ENCODE measurements at places on chromosomes 11 and 22. TPM values are rescaled to one million over a fixed set of nuclear protein-coding genes. Genes with fewer than 3 reads are reported as not detected.

DNA sequence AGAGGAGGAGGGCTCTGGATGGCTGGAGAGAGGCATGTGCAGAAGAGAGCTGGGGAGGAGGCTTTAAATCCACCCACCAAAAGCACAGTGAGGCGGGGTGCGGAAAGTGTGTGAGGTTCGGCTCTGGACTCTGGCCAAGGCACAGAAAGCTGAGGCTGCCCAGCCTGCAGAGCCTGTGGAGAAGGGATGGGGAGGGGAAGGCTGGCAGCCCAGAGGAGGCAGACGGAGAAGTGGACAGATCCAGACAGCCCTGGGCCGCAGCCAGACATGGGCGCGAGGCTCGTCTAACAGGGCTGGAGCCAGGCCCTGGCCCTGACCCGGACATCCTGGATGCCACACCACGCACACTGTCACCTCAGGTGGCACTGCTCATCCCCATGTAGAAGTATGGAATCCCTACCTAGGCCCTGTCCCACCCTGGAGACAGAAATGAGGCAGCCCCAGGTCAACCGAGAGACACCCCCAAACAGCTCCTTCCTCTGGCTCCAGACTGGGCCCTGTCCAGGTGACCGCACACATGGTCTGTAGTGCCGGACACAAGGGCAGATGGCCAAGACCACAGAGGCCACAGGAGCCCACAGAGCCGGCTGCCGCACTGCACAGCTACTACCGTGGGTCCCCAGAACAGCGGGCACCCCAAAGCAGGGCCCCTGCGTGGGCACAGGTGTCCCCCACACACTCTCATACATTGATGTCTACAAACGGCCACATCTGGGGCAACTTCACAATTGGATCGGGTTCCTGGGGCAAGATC is 16.6 kb upstream of the MOB2 start:
- no peak for DNase-seq
- H3K27me3 ChIP-seq, result no peaks in the 10 kb centered on the region
- no peak overlapping the region for H3K27ac ChIP-seq
- no peaks in the 10 kb centered on the region for H3K4me1 ChIP-seq
- H3K36me3 ChIP-seq, result no peaks in the 10 kb centered on the region

DNA sequence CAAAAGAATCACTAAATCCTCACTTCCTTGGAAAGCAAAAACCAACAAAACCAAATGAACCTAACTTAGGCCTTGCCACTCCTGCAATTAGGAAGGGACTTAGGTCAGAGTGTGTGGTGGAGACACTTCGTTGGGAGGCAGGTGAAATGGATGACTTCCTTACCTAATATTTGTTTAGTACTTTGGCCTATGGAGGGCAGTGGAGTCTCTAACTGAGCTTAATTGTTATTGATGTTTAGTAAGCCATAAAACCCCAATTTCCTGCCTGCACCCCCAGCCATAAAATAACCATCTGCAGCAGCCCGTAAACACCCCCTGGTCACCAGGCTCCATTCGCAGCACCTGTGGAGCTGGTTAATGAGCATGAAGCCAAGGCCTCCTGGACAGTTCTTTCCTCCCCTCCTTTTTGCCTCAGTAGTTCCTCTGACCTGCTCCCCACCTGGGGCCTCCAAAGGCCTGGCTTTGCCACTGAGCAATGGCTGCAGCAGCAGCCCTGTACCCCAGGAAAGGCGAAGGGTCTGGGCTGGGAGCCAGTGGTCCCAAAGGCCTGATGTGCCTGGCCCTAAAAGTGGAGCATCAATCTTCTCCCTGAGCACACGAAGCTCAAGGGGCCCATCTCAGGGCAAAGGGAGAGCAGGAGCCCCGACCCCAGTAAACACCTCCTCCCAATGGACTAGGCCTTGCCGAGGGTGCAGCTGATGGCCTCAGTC is 15.6 kb upstream of the SYT13 start:
- no peak overlapping the region for H3K27ac ChIP-seq
- H3K4me1 ChIP-seq, result peaks cover 3% of the 10 kb centered on the region
- no peak overlapping the region for H3K4me3 ChIP-seq

- no peak for DNase-seq
- H3K4me3 ChIP-seq, result no peak overlapping the region
- no peaks in the 10 kb centered on the region for H3K27me3 ChIP-seq
- no peaks in the 10 kb centered on the region for H3K36me3 ChIP-seq
- no peak overlapping the region for H3K27ac ChIP-seq
- H3K4me1 ChIP-seq, result no peaks in the 10 kb centered on the region
Observed at GRCh38 chr11:107679255-107680024, 32.4 kb downstream of the SLN start.

GRCh38 chr11:110947096-110947495 is 234.9 kb upstream of the ARHGAP20 start:
- H3K27ac ChIP-seq, result no peak overlapping the region
- DNase-seq, result no peak
- H3K4me1 ChIP-seq, result no peaks in the 10 kb centered on the region
- no peak overlapping the region for H3K4me3 ChIP-seq
- H3K27me3 ChIP-seq, result no peaks in the 10 kb centered on the region

The TRIM51 gene
- total RNA-seq, result not detected

DNA sequence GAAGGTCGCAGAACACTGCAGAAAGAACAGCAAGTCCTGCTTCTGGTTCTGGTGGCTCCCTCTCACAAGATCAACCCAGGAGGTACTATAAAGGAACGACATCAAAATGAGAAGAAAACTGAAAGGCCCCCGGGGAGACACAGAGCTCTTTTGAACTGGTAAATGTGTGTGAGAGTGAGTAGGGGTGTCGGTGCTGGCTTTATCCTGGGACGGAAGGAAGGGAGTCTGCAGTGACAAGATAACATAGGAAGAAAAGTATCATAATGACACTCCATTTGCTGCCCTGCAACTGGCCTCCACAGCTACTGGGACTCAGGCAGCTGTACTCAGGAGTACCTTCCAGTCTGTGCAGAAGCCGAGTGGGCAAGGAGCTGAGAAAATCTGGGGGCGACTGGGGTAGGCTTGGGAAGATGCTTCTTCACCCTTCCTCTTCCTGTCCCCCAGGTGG is 60.9 kb downstream of the ENTHD1 start:
- H3K27ac ChIP-seq, result no peak overlapping the region
- H3K4me3 ChIP-seq, result no peak overlapping the region
- H3K4me1 ChIP-seq, result no peaks in the 10 kb centered on the region
- H3K36me3 ChIP-seq, result no peaks in the 10 kb centered on the region
- H3K27me3 ChIP-seq, result no peaks in the 10 kb centered on the region
- DNase-seq, result no peak

DNA sequence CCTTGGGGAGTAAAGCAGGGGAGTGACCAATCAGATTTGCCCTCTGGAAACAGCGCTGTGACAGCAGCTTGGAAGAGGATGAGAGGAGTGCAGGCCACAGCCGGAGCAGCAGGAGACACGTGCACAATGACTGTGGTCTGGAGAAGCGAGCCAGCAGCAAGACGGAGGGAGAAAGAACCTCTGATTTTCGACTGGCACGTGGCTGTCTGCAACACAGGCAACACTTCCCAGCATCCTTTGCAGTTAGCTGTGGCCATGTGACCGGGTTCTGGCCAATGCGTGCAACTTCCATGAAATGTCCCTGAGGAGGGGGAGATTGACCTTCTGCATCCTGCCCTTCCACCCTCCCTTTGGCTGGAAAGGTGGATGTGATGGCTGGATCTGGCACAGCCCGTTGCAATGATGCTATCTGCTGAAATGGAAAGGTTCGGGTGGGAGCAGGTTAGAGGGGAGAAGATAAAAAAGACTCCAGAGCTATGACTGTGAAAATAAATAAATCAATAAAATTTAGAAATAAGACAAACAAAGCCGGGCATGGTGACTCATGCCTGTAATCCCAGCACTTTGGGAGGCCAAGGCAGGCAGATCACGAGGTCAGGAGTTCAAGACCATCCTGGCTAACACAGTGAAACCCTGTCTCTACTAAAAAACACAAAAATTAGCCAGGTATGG is 15.6 kb downstream of the PLA2G6 start:
- H3K4me3 ChIP-seq, result no peak overlapping the region
- no peaks in the 10 kb centered on the region for H3K36me3 ChIP-seq
- no peaks in the 10 kb centered on the region for H3K27me3 ChIP-seq
- 0 out of 2 replicates have a peak, but pooled peaks cover 2% of the 10 kb centered on the region for H3K4me1 ChIP-seq
- no peak for DNase-seq
- H3K27ac ChIP-seq, result no peak overlapping the region

- H3K27ac ChIP-seq, result no peak overlapping the region
- H3K4me3 ChIP-seq, result no peak overlapping the region
- no peaks in the 10 kb centered on the region for H3K36me3 ChIP-seq
- no peak for DNase-seq
Observed at GRCh38 chr11:127640561-127641451, 640.2 kb upstream of the KIRREL3 start.

- H3K27me3 ChIP-seq, result no peaks in the 10 kb centered on the region
- peak overlapping the region; percentile 35 for H3K4me3 ChIP-seq
- no peak overlapping the region for H3K27ac ChIP-seq
- H3K36me3 ChIP-seq, result no peaks in the 10 kb centered on the region
Observed at GRCh38 chr11:77067861-77068443, 1.2 kb downstream of the CAPN5 start.

The PGA5 gene
- total RNA-seq, result 0.67 TPM

DNA sequence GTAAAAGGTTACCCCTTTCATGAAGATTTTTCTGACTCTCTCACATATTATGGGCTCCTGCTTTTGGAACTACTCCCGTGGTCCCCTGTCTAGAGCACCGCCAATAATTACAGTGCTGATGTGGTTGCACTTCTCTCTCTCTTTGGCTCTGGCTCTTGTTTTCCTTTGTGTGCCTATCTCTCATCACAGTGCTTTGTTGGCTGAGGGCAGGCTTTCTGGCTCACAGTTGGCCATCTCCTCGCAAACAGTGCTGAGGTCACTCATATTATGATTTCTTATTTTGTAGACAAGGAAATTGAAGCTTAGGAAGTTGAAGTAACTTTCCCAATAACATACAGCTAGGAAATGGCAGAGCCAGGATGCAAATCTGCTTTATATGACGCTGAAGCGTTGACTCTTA is 192.5 kb downstream of the DDX10 start:
- DNase-seq, result no peak
- no peaks in the 10 kb centered on the region for H3K27me3 ChIP-seq
- H3K27ac ChIP-seq, result no peak overlapping the region
- no peaks in the 10 kb centered on the region for H3K4me1 ChIP-seq

- H3K4me1 ChIP-seq, result peaks cover 5% of the 10 kb centered on the region
- H3K27ac ChIP-seq, result no peak overlapping the region
- H3K36me3 ChIP-seq, result no peaks in the 10 kb centered on the region
- H3K27me3 ChIP-seq, result no peaks in the 10 kb centered on the region
Observed at GRCh38 chr22:19896665-19897355, 42.1 kb upstream of the GNB1L start.

GRCh38 chr11:44770401-44770800 is 43.6 kb downstream of the TSPAN18 start:
- H3K27ac ChIP-seq, result no peak overlapping the region
- no peak overlapping the region for H3K4me3 ChIP-seq
- peaks cover 13% of the 10 kb centered on the region for H3K4me1 ChIP-seq
- no peaks in the 10 kb centered on the region for H3K27me3 ChIP-seq
- no peak for DNase-seq
- H3K36me3 ChIP-seq, result no peaks in the 10 kb centered on the region

GRCh38 chr11:80024119-80024518 is 583.3 kb upstream of the TENM4 start:
- H3K27me3 ChIP-seq, result no peaks in the 10 kb centered on the region
- no peaks in the 10 kb centered on the region for H3K4me1 ChIP-seq
- DNase-seq, result no peak
- H3K36me3 ChIP-seq, result no peaks in the 10 kb centered on the region
- no peak overlapping the region for H3K27ac ChIP-seq

GRCh38 chr11:43582863-43583462 is 97.6 kb upstream of the HSD17B12 start:
- DNase-seq, result no peak
- no peak overlapping the region for H3K27ac ChIP-seq
- H3K27me3 ChIP-seq, result peaks cover 69% of the 10 kb centered on the region
- H3K4me1 ChIP-seq, result peaks cover 13% of the 10 kb centered on the region
- H3K36me3 ChIP-seq, result no peaks in the 10 kb centered on the region

- no peak overlapping the region for H3K27ac ChIP-seq
- no peak for DNase-seq
- no peak overlapping the region for H3K4me3 ChIP-seq
- H3K36me3 ChIP-seq, result peaks cover 30% of the 10 kb centered on the region
Observed at GRCh38 chr11:8686325-8686724, 3.7 kb downstream of the RPL27A start.

The IRAG1 gene
- 2.7 TPM for total RNA-seq

The LRRC10B gene
- total RNA-seq, result 0.61 TPM

GRCh38 chr22:37275622-37276021 is 6.7 kb upstream of the CYTH4 start:
- no peak for DNase-seq
- no peaks in the 10 kb centered on the region for H3K4me1 ChIP-seq
- H3K36me3 ChIP-seq, result no peaks in the 10 kb centered on the region
- no peak overlapping the region for H3K27ac ChIP-seq

The OR56B1 gene
- not detected for total RNA-seq

- no peak overlapping the region for H3K4me3 ChIP-seq
- no peak for DNase-seq
- no peaks in the 10 kb centered on the region for H3K36me3 ChIP-seq
- H3K27ac ChIP-seq, result no peak overlapping the region
- H3K4me1 ChIP-seq, result no peaks in the 10 kb centered on the region
Observed at GRCh38 chr11:21707116-21707739, 485.7 kb upstream of the ANO5 start.

- DNase-seq, result no peak
- no peak overlapping the region for H3K27ac ChIP-seq
- no peaks in the 10 kb centered on the region for H3K27me3 ChIP-seq
- H3K4me3 ChIP-seq, result no peak overlapping the region
- no peaks in the 10 kb centered on the region for H3K4me1 ChIP-seq
- H3K36me3 ChIP-seq, result no peaks in the 10 kb centered on the region
Observed at GRCh38 chr11:134236834-134237556, 12.5 kb downstream of the VPS26B start.

GRCh38 chr11:104033561-104033960 is 2.9 kb upstream of the DDI1 start:
- no peak for DNase-seq
- no peaks in the 10 kb centered on the region for H3K27me3 ChIP-seq
- no peaks in the 10 kb centered on the region for H3K36me3 ChIP-seq

GRCh38 chr11:39288011-39288410 is 2171.4 kb downstream of the LRRC4C start:
- no peak overlapping the region for H3K27ac ChIP-seq
- H3K4me3 ChIP-seq, result no peak overlapping the region
- no peaks in the 10 kb centered on the region for H3K27me3 ChIP-seq
- no peaks in the 10 kb centered on the region for H3K36me3 ChIP-seq

All from H1 (cell line).